Mesothelial cell of epicardium (in vitro differentiated cells): ENCODE measurements at places on chromosomes 13 and 19. TPM values are rescaled to one million over a fixed set of nuclear protein-coding genes. Genes with fewer than 3 reads are reported as not detected.

The ICAM5 gene
- total RNA-seq = 3.3 to 5.7 TPM (median 4.9 TPM) in 3 replicates

The KLHL26 gene
- 12.0 to 13.2 TPM (median 12.6 TPM) in 3 replicates for total RNA-seq

The ZNF441 gene
- total RNA-seq = 8.0 to 9.6 TPM (median 8.7 TPM) in 3 replicates

The RXFP2 gene
- 0.35 to 0.59 TPM (median 0.45 TPM) in 3 replicates for total RNA-seq

The ZNF766 gene
- 26.2 to 28.8 TPM (median 26.9 TPM) in 3 replicates for total RNA-seq

The GRWD1 gene
- 34.0 to 36.5 TPM (median 36.2 TPM) in 3 replicates for total RNA-seq

The PAF1 gene
- 41.4 to 47.8 TPM (median 42.9 TPM) in 3 replicates for total RNA-seq

The POSTN gene
- 445 to 474 TPM (median 451 TPM) in 3 replicates for total RNA-seq

The CYP2B6 gene
- not detected in 3 replicates for total RNA-seq

The CFD gene
- total RNA-seq = 3.2 to 3.5 TPM (median 3.4 TPM) in 3 replicates

The ZSWIM9 gene
- 9.3 to 11.7 TPM (median 10.2 TPM) in 3 replicates for total RNA-seq

The NAT14 gene
- 52.6 to 54.4 TPM (median 53.1 TPM) in 3 replicates for total RNA-seq

The FFAR1 gene
- 0.96 to 1.3 TPM (median 1.2 TPM) in 3 replicates for total RNA-seq

The ZNF888 gene
- 14.0 to 15.3 TPM (median 14.3 TPM) in 3 replicates for total RNA-seq

The LGALS14 gene
- 0.71 to 0.92 TPM (median 0.72 TPM) in 3 replicates for total RNA-seq

The LYPD3 gene
- total RNA-seq = 2.6 to 4.4 TPM (median 3.4 TPM) in 3 replicates

The TMPRSS9 gene
- total RNA-seq = 0.84 to 1.4 TPM (median 1.2 TPM) in 3 replicates
